Activated CD4-positive, alpha-beta memory T cell treated with anti-CD3 and anti-CD28 coated beads, Interleukin-2, amount 10 ng/mL, durations not matched to agents 7 days and 5 days (primary cell): ENCODE measurements at places on chromosomes 5 and 9. TPM values are rescaled to one million over a fixed set of nuclear protein-coding genes. Genes with fewer than 3 reads are reported as not detected.

CSF1R gene
- 0.25 TPM for total RNA-seq

TRIM7 gene
- 2.0 TPM for total RNA-seq

STK10 gene
- 301 TPM for total RNA-seq

DNA sequence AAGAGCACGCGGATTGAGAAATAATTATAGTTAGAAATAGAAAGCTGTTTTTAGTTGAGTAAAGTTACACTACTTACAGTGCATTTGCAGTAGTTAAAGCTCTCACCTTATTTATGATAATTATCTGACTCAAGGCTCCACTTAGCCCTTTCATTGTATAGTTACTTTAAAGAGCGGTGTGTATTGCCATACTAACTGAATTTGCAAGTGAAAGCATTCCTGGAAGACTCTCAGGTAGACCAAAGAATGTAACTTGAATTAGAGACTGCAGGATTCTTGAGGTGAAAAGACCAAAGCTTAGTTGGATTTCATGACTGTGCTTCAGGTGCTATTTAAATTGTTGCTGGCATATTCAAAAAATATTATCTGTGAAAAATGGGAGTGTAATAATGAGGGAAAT, 4.2 kb upstream of the RASA1 start:
- no peak for DNase-seq

DNA sequence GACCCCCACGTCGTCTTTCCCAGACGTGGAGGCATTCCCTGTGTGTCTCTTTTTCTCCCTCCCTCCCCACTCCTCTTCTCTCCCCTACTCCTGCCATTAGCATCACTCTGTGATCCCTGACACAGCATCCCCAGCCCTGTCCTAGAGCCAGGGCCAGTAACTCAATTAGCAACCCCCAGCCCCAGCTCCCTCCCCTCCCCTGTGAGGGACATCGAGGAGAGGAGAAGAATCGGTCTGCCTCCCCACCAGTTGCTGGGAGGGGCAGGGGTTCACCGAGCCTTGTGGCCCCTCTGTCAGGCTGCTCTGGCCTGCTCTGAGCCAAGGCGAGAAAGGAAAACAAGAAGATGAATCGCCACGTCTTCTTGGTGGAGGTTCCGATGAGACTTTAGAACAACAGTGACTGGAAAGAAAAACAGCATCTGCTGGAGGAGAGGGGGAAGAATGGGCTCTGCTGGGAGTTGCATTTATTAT, 123.1 kb downstream of the PAPPA start:
- DNase-seq: no peak

GRCh38 chr5:139984816-139985215, 58.3 kb downstream of the NRG2 start:
- DNase-seq: no peak

- DNase-seq: no peak
These were observed 15.1 kb downstream of the TCF7 start for GRCh38 chr5:134129411-134130238.

DNA sequence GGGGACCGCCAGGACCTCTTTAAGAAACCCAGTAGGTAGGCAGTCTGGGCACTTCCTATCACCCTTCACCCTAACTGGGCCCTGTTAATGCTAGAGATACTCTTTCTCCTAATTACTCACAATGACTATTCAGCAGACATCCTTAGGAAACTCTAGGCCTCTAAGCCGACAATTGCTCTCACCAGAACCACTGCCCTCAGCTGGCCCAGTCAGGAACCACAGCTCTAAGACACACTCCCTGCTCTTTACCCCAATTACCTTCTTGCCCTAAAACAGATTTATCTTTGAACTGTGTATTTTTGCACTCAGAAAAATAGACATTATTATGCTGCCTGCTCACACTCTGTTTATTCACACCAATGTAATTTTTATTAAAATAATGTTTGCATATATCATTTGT, 432.6 kb upstream of the SLC30A5 start:
- no peak for DNase-seq

GRCh38 chr5:125140855-125141254, 394.4 kb upstream of the ZNF608 start:
- no peak for DNase-seq
